Stimulated activated CD4-positive, alpha-beta T cell treated with anti-CD3 and anti-CD28 coated beads, Interleukin-15, amount 100 ng/mL, for 1 hour (primary cell): ENCODE measurements at places on chromosomes 5 and 9.

DNA sequence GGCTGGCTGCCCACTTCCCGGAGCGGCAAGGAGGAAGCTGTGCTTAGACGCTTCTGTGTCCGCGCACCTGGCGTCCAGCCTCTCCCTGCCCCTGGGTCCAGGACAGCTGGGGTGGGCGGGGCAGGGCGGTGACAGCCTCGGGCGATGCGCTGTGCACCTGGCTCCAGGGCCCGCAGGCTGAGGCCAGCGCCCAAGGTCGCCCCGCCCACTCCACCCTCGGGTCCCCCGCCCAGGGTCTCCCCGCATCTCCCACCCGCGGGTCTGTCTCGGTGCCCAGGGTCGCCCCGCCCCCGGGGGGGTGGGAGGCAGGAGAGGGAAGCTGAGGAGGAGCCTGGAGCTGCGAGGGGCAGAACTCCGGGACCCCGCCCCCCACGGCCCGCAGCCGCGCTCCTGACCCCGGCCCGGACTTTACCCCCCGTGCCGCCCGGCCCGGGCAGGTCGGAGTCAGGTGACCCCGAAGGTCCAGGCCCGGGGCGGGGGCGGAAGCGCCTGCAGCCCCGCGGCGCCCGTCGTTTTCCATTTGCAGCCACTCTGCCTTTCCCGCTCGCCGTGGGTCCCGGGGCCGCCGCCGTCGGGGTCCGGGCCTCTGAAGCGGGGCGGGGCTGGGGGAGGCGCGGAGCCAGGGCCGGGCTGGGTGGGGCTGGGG is at the start of gene ENTPD8:
TSS of gene ENTPD8 (minus strand) at position 69 of the 646 bp plus-strand sequence. CDS start 3,072 bp downstream, outside the sequence.
- DNase-seq, result no peak

- no peak for DNase-seq
Observed at GRCh38 chr5:89230178-89230577, 347.2 kb upstream of the MEF2C start.

DNA sequence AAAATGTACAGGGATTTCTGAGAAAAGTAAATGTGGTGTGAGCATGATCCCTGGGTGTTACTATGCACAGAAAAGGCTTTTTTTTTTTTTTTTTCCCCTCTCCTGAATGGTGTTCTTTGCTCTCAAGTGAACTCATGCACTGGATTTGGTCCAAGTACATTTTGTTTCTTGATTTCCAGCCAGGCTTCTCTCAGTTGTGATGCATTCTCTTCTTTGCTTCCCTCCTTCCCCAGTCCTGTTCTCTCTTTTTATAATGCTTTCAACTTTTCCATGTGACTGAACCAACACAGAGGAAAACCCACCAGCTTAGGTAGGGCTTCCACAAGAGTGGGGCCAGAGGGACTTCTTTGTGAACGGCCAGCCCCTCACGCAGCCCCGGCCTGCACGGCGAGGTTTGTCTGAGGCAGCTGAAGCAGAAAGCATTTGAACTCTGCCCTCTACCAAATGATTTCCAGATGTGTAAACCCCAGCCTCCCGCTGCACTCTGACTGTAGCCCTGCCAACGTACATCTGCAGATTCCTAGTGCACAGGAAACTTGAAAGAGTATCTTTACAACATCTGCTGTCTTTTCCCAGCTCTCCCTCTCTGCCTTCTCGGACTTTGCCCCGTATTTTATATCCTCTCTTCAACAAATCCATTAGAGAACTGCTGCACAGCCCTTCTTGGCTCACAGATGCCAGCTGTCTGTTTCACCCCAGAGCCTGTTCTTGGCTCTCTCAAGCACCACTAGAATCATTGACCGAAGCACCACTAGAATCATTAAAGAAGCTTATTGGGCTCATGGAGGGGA is 71.8 kb upstream of the CD180 start:
- no peak for DNase-seq

DNA sequence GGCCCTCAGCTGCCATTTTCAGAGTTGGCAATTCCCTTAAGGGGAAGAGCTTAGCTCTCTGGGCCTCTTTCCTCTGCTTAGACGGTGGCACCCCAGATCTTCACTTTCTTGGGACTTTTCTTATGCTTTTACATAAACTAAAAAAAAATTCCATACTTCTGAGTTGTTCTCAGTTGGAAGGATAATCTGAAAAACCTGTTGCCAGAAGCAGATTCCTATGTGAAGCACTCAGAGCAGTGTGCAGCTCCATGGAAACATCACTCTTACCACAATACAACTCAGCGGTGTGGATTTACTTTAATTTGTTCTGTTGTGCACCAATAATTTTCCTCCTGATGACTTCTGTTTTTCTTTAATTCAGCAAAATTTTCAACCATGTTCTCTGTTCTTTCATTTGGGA is 44.1 kb upstream of the MROH2B start:
- DNase-seq, result no peak

GRCh38 chr9:80383331-80383730 is 811.6 kb downstream of the TLE4 start:
- DNase-seq, result no peak

DNA sequence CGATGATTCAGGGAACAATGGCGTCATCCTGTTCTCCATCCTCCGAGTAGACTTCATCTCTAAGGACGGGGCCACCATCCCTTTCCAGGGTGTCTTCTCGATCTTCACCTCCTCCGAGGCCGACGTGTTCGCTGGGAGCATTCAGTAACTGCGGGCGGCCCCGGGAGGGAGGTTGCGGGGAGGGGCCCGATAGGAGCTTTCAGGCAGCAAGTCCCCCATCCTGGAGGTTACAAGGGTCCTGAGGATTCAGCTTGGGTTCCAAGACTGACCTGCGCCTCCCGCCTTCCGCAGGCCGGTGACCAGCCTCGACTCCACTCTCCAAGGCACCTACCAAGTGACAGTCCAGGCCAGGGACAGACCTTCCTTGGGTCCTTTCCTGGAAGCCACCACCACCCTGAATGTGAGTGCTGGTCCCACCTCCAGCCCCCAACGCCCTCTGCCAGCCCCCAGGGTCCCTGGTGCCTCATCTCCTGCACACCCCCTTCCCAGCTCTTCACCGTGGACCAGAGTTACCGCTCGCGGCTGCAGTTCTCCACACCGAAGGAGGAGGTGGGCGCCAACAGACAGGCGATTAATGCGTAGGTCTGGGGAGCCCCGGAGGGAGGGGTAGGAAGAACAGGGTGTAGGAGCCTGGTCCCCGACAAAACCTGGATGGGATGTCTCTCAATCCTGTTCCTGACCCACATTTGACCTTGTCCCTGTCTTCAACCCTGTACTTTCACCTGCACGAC is 20.8 kb downstream of the GPRIN1 start:
- DNase-seq, result no peak

- DNase-seq, result no peak
Observed at GRCh38 chr9:137372693-137373610, 50.0 kb downstream of the EXD3 start.

GRCh38 chr9:22308177-22308576 is 138.4 kb upstream of the DMRTA1 start:
- no peak for DNase-seq

- DNase-seq, result no peak
Observed at GRCh38 chr9:72794946-72795345, 157.9 kb downstream of the ALDH1A1 start.

DNA sequence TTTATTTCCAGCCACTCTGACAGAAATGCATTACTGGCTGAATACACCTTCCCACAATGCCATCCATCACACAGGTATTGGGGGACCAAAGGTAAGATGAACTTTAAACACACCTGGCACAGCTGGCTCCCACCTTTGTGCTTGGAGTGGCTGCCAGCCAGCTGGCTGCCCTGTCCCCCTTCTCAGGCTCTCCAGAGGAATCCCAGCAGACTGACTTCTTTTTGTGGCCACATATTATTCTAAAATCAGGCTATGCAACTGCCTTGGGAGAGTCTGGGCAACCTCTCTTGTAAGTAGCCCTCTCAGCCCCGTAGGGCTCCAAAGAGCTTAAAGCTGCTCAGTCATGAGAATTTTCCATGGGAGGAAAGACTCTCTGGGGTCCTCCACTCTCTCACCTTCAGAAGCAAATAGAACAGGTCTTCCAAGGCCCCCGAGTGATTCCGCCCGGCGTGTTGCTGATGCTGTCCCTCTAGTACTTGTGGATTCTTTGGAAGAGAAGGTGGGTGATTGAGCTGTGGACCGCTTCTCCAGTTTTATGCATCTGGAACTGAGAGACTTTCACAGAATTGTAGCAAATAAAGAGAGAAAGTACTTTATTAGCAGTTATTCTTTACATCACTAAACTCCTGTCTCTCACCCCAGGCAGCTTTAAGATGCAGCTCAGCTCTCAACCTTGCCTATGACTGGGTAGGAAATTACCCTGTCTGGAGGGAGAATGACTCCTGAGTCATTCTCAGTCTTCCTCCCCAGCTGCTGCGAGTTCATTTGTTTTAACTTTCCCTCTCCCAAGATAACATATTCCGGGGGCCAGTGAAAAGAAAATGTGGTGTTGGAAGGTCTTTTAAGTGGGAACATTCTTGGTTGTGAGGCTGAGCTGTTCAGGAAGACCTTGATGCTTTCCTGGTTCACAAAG is 159.4 kb upstream of the PITX1 start:
- no peak for DNase-seq

DNA sequence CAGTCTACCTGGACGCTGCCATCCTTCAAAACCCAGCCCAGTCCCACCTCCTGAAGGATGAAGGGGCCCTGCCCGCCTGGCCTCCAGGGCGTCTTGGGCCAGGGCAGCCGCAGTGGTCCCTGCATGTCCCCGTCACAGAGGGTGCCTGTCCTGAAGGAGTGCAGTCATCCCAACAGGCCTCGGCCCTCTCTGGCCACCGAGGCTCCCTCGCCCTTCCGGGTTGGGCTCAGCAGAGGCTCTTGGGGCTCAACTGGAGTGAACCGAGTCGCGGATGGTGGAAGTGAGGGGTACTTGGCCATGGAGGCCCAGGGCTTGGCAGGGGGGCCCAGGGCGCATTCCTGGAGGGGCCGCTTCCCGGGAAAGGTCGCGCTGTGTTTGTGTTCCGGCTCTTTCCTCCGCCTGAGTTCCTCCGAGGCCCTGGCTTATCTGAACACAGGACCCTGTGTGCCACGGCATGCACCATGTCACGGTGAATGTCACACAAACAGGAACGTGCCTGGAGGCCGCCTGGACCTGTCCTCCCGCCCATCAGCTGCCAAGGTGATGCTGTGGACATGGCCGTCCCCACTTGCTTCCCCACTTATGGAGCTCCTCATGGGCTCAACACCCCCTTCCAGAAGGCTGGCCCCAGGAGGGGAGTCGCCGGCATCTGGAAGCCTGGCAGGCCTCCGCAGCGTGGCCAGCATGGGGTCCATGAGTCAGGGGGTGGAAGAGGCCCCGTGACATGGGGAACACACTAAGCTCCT is 25.7 kb upstream of the OBP2B start:
- DNase-seq, result no peak

DNA sequence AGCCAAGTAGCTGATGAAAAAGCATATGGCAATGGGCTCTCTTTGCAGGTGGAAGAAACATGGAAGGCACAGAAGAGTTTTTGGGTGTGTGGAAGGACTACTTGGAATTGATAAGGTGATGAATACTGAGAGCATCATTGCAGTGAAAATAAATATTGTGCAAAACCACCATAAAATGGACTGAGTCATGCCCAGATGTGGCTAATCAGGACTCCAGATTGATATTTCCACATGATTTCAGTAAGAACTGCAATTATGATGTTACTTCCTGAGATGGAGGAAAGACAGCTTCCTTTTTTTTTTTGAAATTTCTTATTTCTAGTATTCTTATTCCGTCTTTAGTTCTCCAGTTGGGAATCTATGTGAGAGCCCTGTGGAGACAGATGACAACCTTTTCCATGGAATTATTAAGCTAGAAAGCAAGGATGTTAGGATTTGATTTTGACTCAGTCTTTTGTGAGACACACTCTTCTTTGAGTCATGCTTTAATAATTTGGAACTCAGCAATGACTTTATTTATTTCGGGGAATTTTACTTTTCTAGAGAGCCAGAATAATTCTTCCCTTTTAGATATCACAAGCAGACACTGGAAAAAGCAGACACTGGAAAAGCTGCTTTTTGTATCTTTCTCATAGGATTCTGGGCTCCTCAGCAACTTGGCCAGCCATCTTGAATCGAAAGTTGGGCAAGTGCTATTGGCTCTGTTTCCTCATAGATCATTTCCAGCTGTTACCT is 94.2 kb upstream of the VCAN start:
- DNase-seq, result no peak

- DNase-seq, result no peak
Observed at GRCh38 chr5:102961671-102962070, 158.3 kb downstream of the GIN1 start.

DNA sequence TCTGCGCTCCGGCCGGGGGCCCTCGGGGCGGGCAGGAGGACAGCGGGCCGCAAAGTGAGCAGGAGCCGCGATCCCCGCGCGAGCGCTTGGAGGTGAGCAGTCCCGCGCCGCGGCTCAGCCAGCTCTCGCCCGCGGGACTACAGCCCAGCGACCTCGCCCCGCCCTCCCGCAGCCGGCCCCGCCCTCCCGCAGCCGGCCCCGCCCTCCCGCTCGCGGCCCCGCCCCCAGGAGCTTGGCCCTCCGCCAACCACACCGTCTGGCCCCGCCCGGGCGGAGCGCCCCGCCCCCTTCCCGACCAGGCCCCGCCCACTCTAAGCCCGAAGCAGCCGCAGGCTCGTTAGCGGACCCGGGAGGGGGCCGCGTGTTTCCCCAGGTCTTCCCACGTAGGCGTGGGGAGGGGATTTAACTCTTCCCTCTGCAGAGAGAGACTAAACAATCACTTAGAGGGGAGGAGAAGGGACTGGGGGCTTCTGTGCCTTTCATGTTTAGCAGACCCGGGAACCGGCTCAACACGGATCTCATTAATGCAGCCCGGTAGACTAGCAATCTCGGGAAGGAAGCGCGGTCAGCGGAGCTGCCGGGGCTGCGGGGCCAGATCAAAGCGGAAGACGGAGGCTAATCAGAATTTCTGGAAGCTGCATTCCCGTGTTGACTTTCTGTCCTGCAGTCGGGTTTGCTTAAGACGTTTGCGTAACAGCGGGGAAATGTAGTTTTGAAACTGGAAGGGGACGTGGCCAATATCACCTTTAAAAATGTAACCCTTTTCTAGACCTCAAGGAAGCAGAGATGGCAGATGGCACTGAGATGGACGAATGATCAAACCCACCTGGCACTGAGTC is at the start of gene MYO10:
TSS of gene MYO10 (minus strand) at position 139 of the 839 bp plus-strand sequence. CDS start 480 bp downstream, outside the sequence.
- DNase-seq, result no peak

DNA sequence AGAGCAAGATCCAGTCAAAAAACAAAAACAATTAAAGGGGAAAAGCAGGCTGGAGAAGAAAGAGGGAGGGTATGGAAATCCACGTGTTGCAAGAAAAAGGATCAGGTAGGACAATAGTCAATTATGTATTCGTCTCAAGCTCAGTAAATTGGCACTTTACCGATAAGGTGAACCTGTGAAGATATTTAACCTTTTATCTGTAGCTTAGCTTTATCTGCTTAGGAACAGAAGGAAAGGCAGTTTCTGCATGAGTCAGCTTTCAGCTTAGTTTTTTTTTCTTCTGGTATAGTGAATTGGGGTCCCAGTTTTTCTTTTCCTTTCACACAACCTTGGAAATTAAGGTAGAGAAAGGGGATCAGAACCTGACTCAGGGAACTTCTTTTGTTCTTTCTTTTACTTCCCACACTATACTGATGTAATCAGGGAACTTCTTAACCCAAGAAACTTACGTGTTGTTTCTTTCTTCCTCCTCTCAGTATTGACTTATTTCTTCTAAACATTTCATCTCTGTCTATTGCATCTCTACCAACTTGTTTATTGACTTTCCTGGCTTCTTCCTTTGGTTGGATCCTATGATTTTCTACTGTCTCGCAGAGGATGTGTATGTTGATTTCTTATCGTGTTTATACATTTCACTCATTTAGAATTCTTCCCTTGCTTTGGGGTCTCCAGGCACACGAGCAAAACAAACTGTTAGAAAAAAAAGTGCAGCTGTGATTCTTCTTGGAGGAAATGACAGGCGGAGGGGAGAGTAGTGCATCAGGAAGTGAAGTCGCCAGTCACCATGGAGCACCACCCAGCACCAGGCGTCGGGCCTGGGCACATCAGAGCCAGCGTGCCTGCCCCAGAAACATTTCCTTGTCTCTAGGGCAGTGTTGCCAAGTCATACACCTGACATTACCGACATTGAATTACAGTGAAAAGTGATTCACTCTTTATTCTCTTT is 123.0 kb upstream of the LHFPL2 start:
- DNase-seq, result no peak
